HFF-Myc (cell line): ENCODE measurements at places on chromosomes 2 and 18.

DNA sequence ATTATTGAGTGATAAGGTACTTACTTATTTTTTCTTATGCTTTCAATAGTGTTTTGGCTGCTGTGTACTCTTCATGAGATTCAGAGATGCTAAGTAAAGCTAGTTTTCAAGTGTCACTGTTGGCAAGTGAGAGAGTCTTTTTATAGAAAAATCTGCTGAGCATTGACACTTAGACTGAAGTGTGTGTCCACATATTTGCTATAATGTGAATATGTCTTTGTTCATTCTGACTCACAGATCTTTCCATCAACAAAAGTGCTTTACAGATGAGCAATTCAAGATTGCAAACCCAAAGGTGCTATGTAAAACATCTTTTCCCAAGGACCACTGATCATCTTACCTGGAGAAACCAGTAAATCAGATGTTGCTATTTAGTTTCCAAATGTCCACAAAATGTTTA lies 410.6 kb upstream of the FIGN start:
- no peak for DNase-seq

DNA sequence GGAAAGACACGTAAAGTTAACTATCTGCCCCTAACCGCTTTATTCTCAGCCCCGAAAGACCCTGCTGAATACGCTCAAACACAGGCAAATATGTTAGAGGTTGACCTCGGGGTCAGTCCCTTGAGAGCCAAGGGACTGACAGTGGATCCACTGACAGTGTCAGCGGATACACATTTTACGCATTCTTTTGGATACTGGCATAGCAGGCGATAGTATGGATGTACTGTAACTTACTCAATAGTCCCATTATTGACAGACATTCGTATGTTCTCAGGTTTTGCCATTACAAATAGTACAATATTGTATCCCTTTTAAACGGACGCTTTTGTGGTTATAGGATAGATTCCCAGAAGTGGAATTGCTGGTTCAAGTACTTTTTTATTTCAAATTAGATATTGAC lies 13.4 kb downstream of the ATP6V1B1 start:
- no peak for DNase-seq

GRCh38 chr2:238247841-238248453 lies 8.1 kb upstream of the HES6 start:
- DNase-seq = no peak

- DNase-seq = no peak
Measured at GRCh38 chr2:63817382-63817781, 24.3 kb upstream of the UGP2 start.

DNA sequence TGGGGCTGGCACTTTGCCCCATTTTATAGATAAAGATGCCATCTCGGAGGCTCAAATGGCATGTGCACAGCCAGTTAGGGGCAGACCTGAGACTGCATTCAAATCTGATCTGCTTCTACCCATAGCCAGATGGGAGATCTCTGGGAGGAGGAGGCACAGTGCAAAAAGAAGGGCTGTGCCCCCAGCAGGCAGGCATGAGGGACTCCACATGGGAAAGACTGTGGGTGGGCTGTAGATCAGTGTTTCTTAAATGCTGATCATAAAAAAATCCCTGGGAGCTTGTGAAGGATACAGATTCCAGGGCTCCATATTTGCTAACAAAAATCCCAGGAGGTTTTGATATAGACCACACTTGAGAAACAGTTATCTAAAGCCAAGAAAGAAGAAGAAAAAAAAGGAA lies 15.2 kb downstream of the PAX8 start:
- DNase-seq = no peak

DNA sequence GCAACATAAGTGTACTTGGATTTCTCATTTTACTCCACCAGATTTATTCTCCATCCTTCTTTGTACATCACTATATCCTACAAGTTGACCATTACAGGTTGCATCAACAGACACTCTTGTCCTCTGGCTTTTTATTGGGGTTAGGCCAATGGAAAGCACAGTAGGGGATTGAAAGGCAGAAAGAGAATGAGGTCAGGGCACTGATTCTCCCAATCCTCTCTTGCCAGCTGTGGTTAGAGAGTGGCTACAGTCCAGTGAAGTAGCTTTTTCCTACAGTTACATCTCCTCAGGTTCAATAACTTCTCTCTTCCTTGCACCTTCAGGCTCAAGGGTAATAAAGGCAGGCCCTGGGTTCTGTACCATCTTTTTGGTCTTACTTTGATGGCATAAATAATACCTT lies 20.2 kb upstream of the COL5A2 start:
- DNase-seq = no peak

- no peak for DNase-seq
Measured at GRCh38 chr2:7849027-7849426, 832.8 kb upstream of the ID2 start.

- no peak for DNase-seq
Measured at GRCh38 chr2:222750533-222750932, 79.1 kb downstream of the MOGAT1 start.

DNA sequence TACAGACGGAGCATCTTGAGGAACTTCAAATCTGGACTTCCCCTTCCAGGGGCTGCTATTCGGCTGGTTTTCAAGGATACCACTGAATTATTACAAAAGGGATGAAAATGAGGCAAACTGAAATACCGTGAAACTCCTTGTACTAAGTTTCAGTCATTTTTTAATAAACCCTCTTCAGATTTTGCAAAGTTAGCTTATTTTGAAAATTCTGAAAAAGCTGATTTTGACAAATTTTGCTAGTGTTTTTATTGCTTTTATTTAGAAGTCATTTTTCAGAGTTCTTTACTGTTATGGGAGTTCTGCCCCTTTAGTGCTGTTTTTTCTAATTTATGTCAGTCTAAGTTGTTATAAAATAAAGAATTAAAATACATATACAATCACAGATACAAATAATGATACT lies 390.4 kb upstream of the VRK2 start:
- no peak for DNase-seq

DNA sequence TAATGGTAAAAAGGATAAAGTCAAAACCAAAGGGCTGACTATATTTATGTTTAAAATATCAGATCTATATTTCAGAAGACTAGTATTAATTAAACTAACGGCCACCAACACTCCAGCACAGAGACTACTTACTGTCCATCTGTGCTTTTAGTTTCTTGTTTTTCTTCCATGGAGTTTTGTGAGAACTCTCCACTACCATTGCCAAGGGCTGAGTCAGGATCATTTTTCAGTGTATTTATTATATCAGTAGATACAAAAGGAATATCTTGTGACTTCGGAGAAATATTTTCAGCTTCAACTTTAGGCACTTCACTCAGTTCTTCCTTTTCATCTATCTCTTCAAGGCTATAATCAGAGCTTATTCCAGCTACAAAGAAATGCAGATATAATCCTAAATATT lies 79.1 kb upstream of the GRB14 start:
- no peak for DNase-seq

- peak; percentile 77 for DNase-seq
Measured at GRCh38 chr2:160970052-160970965, 189.9 kb upstream of the TANK start.

DNA sequence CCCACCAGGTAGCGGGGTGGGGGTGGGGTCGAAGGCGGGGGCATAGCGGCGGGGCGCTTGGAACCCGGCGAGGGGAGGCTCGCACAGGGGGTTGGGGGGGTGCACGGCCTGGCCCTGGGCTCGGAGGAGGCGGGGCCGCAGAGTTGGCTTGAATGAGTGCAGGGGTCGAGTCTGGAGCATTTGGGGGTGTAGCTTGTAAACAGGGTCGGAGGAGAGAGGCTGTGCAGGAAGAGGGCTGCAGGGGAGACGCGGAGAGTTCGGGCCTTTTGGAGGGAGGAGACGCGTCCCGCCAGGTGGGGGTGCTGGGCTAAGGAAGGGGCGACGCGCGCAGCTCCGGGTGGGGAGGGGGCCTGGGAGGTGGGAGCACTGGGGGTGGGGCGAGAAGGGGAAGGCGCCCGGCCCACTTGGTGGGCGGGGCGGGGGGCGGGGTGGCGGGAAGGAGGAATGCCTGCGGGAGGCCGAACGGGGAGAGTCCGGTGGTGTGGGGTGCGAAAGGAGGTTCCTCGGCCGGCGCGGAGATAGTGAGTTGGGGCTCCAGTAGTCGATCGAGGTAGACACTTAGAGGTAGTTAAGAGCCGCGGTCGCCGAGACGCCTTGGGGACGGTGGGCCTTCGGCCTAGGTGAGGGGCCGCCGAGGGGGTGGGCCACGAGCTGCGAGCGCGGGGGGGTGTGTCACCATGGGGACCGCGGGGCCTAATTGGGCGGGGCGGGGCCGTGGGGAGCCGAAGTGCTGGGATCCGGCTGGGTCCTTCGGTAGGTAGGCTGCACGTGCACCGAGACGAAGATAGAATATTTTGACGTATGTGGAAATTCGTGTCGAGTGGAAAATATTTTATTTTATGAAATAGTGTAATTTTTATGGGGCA lies 774 bp downstream of the MSH6 start:
- DNase-seq = no peak

GRCh38 chr18:14935210-14935609 lies 187.2 kb downstream of the ANKRD30B start:
- no peak for DNase-seq

DNA sequence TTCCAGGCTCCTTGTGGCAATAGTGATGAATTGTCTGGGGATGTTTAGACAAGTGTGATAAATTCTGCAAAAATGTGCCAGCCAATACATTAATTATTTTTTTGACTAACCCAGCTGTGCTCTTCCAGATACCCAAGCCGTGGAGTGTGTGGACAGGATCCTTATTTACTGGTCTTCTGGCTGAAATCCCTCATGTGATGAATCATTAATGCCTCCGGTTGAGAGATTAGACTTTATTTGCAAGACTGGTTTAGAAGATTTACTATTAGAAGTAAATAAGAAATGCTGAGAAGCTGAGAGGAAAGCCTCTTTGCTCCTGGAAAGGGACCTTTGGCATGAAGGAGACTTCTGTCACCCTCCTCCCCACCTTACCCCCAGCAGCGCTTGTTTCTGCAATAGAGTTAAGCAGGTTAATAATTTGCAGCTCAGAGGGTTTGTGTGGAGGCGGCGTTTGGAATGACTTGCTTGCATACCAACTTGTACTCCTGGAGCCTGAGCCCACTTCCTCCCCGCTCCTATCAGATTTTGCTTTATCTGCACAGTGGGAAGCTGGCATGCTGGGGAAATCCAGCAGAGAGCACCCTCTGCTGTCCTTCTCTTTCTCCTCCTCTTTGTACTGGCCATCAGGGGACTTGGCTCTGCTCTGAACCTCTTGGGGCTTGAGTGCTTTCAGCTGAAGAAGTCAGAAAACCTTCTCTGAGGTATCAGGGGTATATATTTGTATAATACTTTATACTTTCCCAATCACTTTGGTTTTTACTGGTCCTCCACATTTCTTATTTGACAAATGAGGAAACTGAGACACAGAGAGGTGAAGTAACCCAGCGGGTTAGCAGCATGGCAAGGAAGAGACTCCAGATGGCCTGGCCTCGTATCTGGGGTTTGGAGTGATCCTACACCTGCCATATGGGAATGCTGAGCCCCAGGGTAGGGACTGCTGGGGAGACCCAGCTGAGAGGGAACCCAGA lies 16.3 kb downstream of the SLC3A1 start:
- peak; percentile 45 for DNase-seq

DNA sequence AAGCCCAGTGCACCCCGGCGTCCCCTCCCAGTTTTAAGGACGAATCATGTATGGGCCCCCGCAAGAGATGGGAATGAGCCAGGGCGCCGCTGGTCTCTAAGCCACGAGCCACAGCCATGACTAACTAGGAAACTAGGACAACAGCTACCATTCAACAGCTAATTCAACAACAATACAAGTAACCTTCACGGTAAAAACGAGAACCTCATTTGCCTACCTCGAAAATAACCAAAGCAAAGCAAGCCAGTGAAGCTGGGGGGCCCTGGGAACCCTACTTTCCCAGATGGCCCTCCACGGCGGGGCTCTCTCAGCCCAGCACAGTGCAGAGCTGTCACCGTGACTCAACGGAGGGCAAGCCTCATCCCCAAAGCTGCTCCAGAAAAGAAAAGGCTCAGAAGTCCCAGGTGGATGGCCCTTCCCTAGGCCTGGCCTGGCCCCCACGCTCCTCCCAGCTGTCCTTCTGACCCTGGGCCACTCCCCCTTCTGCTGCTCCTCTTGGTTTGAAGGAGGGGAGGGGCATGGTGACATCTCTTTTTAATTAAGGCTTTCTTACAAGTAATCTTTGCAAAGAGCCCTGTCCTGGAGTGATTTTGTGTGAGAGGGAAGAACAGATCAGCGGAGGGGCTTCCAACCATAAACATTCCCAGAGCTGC lies 126.3 kb downstream of the HDAC4 start:
- DNase-seq = peak; percentile 40

DNA sequence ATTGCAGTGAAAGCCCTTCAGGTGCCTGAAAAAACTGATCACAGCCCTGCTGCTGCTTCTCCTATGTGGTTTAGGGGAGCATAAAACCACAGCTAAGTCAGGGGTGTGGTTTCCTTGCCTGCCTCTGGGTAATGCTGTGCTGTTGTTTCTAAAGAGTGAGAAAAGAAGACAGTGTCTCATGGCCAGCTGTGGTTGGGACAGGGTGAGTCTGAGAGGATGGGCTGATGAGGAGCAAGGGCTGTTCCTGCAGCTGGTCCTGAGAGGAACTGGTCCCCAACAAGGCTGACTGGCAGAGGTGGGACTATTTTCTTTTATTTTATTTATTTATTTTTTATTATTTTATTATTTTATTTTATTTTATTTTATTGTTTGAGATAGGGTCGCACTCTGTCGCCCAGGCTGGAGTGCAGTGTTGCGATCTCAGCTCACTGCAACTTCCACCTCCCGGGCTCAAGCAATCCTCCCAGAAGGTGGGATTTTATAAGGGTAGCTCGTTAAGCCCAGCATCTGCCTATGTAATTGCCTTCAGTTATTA lies 236.7 kb downstream of the FHOD3 start:
- DNase-seq = no peak

- DNase-seq = no peak
Measured at GRCh38 chr2:8456151-8457091, 225.4 kb upstream of the ID2 start.

DNA sequence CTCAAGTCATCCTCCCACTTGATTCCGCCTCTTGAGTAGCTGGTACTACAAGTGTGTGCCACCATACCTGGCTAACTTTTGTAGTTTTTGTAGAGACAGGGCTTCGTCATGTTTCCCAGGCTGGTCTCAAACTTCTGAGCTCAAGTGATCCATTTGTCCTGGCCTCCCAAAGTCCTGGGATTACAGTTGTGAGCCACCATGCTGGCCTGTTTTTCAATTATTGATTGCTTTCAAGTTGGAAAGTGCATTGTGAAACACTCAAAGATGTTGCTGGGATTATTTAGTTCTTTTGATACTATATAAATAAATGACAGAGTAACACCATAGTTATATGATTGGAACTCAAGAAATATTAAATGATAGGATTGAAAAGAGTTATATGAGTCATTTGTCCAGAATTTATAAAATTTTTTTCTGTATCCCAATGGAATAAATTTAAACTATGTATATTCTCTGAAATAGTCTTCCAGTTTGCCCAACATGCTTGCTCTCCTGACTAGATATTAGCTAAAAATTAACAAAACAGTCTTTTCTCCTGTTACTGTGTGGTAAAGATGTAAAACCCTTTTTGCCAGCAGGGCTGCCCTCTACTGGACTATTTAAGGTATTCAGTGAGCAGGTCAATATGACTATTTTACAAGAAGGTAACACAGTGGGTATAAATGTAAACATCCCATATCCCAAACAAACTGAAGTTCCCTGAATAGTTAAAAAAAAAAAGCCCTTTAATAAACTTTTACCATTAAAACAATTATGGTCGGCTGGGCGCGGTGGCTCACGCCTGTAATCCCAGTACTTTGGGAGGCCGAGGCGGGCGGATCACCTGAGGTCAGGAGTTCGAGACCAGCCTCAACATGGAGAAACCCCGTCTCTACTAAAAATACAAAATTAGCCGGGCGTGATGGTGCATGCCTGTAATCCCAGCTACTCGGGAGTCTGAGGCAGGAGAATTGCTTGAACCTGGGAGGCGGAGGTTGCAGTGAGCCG lies 42.7 kb downstream of the ACSL3 start:
- no peak for DNase-seq

- DNase-seq = no peak
Measured at GRCh38 chr2:38708900-38709566, 42.1 kb downstream of the SRSF7 start.
